NCI-H1092 treated with DMSO at 0.1 percent for 48 hours (cell line): ENCODE measurements at places on chromosomes 6 and 20.
A peak's percentile ranks its signal among the peaks of the same experiment; 100 is the strongest.

GRCh38 chr6:170210026-170210390, 80.9 kb downstream of the DLL1 start:
- DNase-seq = no peak

DNA sequence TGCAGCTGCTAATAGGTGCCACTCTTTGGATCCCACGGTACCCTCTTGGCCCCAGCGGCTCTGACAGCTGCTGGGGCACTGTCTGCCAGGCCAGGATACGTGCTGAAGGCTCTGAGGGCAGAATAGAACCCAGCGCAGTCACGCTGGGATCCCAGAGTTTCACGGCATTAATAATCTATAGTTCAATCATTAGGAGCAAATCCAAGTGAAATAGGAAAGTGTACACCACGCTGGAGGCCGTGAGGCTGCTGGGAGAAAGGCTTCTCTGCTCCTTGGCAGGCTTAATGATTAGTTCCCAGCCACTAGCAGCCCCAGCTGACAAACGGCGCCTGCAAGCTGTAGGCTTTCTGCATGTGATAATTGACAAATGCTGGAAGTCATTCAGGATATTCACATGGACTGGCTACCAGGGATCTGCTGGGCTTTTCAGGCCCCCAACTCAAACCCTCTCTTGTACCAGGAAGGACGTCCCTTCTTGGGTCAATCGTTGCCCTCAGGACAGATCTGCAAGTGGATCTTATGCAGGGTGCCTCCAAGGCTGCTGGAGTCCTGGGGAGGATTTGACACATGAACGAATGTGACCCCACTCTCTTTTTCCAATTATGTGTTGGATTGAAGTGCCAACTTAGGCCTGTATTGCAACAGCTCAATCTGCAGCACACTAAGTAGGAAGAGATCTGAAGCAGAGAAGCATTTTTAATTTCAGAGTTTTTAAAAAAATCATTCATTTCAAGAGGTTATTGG, 50.1 kb upstream of the INSM1 start:
- DNase-seq = peak; percentile 67

DNA sequence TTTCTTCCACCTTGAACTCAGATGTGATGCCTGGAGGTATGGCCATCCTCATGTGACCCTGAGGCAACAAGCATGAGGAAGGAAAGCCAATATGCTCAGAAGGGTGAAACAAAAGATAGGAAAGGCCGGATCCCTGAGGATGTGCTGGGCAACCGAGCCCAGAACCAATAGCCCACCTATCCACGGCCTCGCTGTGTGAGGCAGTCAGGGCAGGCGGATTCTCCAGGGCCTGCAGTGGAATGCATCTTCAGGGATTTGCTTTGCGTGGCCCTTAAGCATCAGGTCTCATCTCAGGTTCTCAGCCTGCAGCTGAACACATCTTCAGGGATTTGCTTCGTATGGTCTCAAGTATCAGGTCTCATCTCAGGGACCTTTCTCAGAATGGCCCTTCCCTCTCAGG, 139.8 kb downstream of the ANKRD60 start:
- DNase-seq = no peak

GRCh38 chr6:12173661-12174060, 116.5 kb upstream of the EDN1 start:
- no peak for DNase-seq

DNA sequence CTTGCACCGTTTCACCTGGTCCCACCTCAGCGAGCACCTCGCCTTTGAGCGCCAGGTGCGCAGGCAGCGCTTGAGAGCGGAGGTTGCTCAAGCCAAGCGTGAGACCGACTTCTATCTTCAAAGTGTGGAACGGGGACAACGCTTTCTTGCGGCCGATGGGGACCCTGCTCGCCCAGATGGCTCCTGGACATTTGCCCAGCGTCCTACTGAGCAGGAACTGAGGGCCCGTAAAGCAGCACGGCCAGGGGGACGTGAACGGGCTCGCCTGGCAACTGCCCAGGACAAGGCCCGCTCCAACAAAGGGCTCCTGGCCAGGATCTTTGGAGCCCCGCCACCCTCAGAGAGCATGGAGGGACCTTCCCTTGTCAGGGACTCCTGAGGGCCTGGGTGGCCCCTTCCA, 1.5 kb downstream of the ABT1 start:
- no peak for DNase-seq

GRCh38 chr6:101167638-101168037, 225.9 kb upstream of the GRIK2 start:
- DNase-seq = no peak

- DNase-seq = no peak
Observed at GRCh38 chr6:169271158-169271876, 17.7 kb upstream of the THBS2 start.

- peak; percentile 36 for DNase-seq
Observed at GRCh38 chr20:40265825-40266533, 423.1 kb downstream of the MAFB start.

DNA sequence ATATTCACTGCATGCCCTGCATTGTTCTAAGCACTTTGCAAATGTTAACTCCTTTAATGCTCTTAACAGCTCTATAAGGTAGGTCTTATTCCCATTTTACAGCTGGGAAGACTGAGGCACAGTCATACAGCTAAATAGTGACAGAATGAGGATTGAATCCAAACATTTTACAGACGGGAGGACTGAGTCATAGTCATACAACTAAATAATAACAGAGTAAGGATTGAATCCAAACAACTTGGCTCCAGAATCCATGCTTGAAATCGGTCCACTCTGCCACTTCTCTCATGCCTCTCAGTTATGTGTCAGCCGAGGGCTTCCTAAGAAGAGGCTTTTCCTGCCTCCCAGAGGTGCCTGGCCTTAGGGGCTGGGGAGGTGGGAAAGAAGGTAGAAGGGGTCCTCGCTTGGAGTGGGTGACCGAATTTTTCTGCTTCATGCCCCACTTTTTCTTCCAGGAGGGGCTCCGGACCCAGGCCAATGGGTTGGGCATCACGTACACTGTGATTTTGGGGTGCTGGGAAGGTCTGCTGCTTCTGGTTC, 137.4 kb upstream of the RNF24 start:
- DNase-seq = no peak

DNA sequence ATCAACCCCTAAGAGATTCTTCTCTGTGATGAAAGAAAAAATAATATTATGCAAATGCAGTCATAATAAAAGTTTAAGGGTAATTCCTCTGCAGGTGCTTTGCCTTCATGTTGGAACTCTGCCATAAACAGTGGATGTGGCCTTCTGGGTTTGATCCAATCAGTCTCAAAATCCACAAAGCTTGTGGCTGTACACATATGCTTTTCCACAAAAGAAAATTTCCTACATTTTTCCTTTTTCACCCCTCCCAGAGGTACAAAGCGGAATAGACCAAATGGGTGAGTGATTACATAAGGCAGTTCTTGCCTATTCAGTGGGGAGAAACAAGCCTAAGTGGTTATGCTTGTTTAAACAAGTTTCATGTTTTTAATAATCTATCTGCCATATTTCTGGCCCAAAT, 16.7 kb downstream of the CALHM5 start:
- no peak for DNase-seq

DNA sequence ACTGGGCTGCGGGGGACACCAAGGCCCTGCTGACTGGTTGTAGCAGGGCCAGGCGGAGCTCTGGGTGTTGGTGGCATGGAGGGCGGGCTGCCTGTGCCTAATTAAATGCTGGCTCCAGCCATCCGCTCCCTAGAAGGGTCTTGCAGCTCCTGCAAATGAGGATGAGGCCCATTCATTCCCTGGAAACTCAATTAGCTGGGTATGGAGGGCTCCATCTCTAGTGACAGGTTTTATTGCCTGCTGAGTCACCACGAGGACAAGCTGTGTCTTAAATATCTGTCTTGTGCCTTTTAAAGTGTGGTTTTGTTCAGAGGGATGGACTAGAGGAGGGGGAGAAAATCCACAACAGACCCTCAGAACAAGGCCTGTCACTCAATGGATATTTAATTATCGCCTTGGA, 60.9 kb downstream of the SULF2 start:
- DNase-seq = no peak
